ENCODE measurements at places on chromosomes 7 and 10.
A peak's percentile ranks its signal among the peaks of the same experiment; 100 is the strongest.

DNA sequence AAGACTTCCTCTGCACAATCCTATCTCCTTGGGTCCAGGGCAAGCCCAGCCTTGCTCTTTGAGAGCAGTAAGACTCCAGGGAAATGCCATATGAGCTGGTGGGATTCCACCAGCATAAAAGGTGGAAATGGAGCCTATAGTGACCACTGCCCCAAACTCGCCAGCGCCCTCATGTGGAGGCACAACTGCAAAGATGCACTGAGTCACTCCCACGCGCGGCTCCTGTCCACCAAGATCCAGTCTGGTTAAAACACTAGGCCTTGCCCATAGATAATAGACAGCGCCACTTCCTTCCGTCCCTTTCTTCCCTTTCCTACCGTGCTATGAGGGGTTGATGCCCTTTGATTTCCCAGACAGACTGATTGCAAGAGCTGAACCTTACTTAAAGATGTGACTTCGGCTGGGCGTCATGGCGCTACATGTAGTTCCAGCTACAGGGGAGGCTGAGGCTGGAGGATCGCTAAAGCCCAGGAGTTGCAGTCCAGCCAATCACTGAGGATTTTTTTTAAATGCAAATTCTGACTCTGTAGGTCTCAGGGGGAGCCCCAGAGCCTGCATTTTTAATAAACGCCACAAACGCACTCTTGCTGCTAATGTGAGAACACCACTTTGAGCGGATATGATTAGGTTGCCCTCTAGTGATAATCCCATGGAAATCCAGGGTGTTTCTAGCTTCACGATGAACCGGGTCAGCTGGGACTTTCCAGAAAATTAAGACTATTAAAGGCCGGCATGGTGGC is 136.5 kb downstream of the EPC1 start:
- DNase-seq, result no peak

DNA sequence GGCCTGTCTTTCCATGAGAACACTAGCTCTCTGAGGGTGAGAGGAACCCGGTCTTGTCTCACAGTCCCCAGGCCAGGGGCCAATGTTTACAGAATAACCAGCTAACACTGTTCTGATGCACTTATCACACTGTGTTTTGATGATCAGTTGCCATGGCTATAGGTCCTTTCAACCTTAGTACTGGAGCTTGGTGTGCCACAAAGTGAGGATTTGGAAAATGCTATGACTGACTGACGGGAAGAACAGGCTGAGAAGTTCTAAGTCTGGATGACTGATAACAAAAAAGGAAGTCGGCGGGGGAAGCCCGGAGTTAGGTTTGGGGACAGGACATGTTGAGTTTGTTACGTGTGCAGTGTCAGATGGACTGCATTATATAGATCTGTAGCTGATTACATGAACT is 141.8 kb downstream of the CTTNBP2 start:
- DNase-seq, result no peak

GRCh38 chr10:34131152-34131551 is 683.9 kb downstream of the PARD3 start:
- no peak for DNase-seq

DNA sequence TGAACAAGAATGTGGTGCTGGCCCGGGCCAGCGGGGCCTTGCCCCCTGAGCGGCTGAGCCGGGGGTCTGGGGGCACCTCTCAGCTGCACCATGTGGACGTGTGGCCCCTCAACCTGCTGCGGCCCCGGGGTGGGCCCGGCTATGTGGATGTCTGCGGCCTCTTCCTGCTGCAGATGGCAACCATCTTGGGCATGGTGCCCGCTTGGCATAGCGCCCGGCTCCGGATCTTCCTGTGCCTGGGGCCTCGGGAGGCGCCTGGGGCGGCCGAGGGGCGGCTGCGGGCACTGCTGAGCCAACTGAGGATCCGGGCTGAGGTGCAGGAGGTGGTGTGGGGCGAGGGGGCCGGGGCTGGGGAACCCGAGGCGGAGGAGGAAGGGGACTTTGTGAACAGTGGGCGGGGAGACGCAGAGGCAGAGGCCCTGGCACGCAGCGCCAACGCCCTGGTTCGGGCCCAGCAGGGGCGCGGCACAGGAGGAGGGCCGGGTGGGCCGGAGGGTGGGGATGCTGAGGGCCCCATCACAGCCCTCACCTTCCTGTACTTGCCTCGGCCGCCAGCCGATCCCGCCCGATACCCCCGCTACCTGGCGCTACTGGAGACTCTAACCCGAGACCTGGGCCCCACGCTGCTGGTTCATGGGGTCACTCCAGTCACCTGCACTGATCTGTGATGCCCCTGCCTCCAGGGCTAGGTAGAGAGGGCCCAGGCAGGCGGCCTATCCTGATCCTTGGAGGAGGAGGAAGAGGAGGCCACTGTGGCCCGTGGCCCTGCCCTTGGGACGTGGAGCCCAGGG is 1.1 kb upstream of the TRIP6 start:
- peak; percentile 45 for DNase-seq

GRCh38 chr7:138828302-138828701 is 30.3 kb upstream of the ATP6V0A4 start:
- no peak for DNase-seq

DNA sequence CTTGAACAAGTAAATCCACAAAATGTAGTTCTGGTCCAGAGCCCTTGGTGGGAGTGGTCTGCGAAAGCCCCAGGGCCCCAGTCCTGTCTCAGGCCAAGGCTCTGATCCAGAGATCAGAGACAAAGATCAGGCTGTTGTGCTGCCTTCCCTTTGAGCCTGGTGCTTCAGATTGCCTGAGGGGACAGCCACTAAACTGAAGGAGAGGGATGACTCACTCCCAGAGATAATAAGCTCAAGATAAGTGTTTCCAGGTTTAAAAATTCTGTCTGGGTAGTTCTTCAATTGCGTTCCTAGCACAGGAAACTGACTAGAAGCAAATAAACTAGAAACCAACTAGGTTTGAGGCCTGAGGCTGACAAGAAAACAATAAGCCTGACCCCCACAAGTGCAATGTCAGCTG is 190.2 kb downstream of the RAMP3 start:
- no peak for DNase-seq

GRCh38 chr7:12211711-12212485 is 804 bp downstream of the TMEM106B start:
- no peak for DNase-seq

DNA sequence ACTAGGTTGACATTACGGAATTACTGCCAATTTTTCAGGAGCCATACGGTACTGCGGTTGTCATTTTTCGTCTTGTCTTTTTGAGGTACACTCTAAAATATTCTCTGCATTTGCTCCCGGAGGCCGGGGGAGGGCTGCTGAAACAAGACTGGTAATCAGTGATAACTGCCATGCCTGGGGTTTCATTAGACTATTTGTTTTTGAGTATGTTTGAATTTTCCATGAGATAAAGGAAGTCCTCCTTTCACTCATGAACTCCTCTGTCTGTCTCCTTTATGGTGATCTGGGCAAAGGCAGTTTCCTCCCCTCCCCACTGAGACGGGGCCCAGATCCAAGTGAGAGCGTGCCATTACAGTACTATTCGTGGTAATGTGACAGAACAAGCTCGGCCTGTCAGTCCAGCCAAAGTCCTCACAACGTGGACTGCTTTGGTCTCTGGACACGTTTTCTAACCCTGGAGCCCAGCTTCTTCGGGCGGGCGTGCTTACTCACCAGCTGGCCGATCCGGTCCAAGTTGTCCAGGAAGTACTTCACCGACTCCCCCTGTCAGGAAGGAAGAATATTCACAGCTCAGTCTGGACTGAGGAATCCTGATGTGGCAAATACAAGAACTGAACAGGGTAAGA is 45.1 kb downstream of the AMZ1 start:
- DNase-seq, result no peak

- DNase-seq, result no peak
These were observed at the start of gene KIAA1217 for GRCh38 chr10:24208661-24209431. KIAA1217 (plus strand) TSS chr10:24209138; CDS start chr10:24209194, 56 bp downstream.

DNA sequence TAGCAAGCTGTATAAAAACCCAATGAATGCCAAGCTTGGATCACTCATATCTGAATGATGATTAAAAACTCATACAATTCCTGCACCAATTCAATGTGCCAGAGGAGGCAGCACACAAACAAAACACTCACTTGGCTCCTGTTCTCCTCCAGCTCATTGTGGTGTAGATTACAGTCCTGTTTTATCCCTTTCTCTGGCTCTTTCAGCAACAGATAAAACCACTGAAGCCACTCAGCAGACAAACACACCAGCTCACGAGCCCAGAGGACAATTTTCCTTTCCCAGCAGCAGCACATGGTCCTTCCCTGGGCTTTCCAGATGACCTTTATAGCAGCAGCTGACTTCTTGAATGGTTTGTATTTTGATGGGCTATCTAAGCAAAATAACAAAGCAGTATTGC is 107.3 kb upstream of the STARD3NL start:
- DNase-seq, result no peak

- DNase-seq, result no peak
These were observed 146.3 kb downstream of the MALRD1 start for GRCh38 chr10:19194866-19195265.

DNA sequence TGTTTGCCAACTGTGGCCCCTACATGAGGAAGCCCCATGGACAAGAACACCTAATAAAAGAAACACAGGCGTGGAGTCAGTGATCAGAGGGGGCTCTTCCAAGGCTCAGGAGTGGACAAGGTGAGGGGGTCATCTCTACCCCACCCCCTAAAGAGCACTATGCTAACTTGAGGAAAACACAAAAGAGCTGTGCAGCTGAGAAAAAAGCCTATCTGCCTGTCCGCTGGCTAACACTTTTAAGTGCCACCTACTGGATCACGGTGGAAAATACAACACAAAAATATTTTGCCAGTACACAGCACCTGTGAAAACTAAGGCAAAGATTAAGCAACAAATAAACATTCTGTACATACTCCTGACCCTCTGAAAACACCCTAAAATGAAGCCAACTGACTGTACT is 53.1 kb upstream of the COBL start:
- DNase-seq, result no peak

- DNase-seq, result no peak
These were observed at the start of gene DOCK1 for GRCh38 chr10:126904818-126905701. DOCK1 (plus strand) TSS chr10:126905428; CDS start chr10:126905518, 90 bp downstream.

DNA sequence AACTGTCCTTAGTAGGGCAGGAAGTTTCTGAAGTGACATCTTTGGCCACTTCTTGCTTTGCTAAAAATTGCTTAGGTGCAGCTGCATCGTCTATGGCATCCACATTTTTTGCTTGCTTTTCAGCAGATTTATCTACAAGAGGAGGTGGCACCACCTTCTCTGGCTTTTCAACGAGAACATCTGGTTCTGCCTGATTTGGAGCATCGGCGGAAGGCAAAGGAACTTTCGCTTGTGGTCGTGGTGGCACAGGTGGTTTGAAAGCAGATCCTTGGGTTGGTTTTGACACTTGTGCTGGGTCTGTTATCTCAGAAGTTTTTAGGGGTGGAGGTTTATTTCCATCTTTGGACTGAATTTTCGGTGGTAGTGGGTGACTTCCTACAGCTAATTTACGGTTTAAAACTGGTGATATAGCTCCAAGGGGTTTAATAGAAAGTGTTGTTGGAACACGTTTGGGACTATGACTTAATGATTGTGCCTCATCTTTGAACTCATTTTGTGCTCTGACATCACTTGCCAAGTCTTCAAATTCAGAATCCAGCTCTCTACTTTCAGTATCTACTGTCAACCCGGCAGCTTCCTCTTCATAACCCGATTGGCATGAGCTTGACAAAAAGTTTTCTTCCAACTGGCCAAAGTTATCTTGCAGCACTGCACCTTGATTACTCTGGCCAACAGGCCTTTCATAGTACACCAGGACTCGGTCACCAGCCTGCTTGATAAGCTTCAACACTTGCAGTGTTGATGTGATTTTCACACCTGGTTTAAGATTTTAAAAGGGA is 44.0 kb downstream of the SLC18A2 start:
- DNase-seq, result no peak

DNA sequence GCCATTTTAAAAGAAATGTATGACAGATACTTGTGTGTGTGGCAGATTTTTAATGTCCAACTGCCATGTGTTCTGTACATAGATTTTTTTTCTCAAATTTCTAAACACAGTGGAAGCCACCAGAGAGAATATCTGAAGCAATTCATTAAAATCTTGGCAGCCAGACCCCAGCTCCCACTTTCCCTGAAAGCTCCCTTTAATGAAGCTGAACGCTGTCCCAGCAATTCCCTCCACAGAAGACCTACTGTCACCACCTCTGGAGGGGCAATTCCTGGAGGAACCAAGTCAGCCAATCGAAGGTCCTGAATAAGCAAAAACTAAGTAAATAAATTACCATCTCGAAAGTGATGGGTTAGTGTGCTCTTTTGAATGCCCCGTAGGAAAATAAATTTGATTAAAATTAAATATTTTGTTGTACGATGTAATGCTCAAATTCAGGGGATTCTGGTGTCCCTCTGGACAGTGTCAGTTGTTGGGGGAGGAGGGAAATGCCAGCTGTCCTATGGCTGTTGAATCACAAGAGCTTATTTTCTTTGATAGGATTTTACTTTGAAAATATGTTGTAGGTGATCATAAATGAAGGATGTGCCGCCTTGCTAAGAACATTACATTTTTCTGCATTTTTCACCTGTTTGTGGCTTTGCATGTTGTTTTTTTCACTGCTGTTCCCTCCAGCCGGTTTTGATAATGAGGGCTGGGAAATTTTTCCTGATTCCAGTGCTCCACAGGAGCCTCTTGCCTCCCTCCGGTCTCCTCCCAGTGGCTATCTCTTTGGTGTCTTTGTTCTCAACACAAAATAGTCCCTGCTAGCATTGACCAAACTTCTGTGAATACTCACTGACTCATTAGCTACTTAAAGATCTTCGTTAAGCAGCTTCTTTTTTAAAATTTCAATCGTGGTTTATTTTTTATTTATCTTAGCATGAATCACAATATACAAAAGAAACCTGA is 9.2 kb upstream of the GSAP start:
- no peak for DNase-seq

GRCh38 chr10:70035531-70035930 is 17.1 kb upstream of the MACROH2A2 start:
- DNase-seq, result no peak
